ENCODE measurements at places on chromosomes 6 and 20.

DNA sequence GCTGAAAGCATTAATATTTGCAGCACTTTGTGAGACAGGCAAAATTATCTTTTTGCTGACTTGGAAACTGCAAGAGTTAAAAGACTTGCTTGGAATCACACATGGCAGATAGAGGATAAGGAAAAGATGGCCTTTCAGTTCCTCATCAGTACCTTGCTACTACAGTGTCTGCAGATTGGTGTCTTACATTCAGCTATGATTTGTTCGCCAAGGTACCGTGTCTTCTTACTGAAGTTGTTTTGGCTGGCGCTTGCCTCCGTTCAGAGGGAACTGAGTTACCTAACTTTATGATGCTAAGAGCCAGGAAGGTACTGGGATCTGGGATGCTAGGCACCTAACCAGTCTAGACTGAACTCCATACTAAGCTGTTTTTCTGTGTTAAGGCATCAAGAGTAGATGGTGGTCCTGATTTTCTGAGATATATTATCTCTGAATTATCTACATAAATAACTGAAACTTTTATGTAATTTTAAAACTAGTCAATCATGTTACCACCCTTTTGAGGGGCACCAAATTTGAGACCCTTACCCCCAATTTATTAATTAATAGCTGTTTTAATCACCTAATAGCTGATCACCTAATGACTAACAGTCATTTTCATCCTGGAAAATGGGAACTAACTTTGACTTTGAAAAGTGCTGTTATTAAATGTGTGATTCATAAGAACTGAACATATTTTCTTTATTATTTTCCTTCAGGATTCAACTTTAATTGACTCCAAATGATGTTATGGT lies 2.5 kb downstream of the WTAP start:
- no peak for DNase-seq

GRCh38 chr6:72446430-72446829 lies 175.4 kb upstream of the KCNQ5 start:
- no peak for DNase-seq

- no peak for DNase-seq
Observed at GRCh38 chr20:46637020-46637419, 14.2 kb downstream of the SLC13A3 start.

GRCh38 chr6:149904661-149905370 lies 6.9 kb upstream of the RAET1E start:
- DNase-seq = no peak

- no peak for DNase-seq
Observed at GRCh38 chr6:18561037-18561750, 174.0 kb downstream of the RNF144B start.

Measured in mucosa of descending colon (tissue), 3 donors.